Calu3 (cell line): ENCODE measurements at places on chromosomes 5 and 9.

DNA sequence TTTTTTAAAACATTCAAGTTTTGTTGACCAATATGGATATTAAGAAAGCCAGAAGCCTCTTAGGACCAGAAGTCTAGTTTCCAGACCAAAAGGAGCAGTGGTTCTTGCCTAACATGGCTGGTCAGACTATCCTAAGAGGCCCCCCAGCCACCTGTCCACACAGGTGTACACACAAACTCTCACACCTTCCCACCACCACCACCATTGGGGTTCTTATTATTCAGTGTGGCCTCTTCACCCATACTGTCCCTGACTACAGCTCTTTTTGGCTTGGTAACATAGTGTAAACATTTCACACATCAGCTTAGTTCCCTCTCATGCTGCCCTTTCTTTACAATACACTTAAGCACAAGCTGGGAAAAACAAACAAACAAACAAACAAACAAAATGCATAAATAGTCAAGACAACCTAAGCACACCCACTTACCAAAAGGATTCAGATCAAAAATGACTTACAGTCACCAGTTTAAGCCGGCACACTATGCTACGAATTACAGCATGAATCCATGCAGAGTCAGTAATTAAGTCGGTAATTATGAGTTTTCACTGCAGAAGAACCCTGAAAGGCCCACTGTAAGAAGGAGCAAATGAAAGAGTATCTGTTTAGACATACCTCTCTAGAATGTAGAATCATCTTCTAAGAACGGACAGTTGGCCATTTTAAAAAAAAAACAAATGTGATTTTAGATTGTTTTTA is 9.5 kb downstream of the LHFPL2 start:
- no peaks in the 10 kb centered on the region for H3K27me3 ChIP-seq
- no peak for DNase-seq
- H3K4me1 ChIP-seq, result peaks cover 73% of the 10 kb centered on the region
- H3K27ac ChIP-seq, result peak overlapping the region; percentile 57

DNA sequence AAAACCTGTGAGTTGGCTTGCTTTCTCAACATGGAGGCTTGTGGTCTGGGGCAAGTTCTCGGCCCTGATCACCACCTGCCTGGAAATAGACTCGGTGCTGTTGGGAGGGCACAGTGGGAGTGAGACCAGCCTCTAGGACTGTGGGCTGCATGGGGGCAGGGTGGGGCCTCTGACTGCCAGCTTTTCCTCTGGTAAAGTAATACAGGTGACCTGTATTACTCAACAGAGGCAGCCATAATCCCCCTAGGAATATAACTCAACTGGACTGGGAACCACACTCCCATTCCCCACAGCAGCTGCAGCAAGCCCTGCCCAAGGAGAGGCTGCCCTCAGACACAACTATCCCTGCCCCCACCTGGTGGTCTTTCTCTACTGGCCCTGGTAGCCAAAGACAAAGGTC is 72.8 kb downstream of the C9orf153 start:
- no peak overlapping the region for H3K27ac ChIP-seq
- H3K27me3 ChIP-seq, result no peaks in the 10 kb centered on the region
- no peaks in the 10 kb centered on the region for H3K36me3 ChIP-seq

- peaks cover 15% of the 10 kb centered on the region for H3K4me1 ChIP-seq
- no peaks in the 10 kb centered on the region for H3K27me3 ChIP-seq
- no peaks in the 10 kb centered on the region for H3K36me3 ChIP-seq
- no peak overlapping the region for H3K4me3 ChIP-seq
- no peak overlapping the region for H3K27ac ChIP-seq
Observed at GRCh38 chr5:174491265-174491664, 233.1 kb upstream of the MSX2 start.

GRCh38 chr9:129237164-129237611 is 59.1 kb upstream of the IER5L start:
- H3K4me3 ChIP-seq, result no peak overlapping the region
- H3K4me1 ChIP-seq, result peaks cover 3% of the 10 kb centered on the region
- H3K27me3 ChIP-seq, result peaks cover 16% of the 10 kb centered on the region
- DNase-seq, result no peak
- H3K27ac ChIP-seq, result no peak overlapping the region

- no peak for DNase-seq
- no peaks in the 10 kb centered on the region for H3K36me3 ChIP-seq
- peaks cover 78% of the 10 kb centered on the region for H3K27me3 ChIP-seq
- no peaks in the 10 kb centered on the region for H3K4me1 ChIP-seq
- H3K4me3 ChIP-seq, result no peak overlapping the region
- no peak overlapping the region for H3K27ac ChIP-seq
Observed at GRCh38 chr9:131839281-131840084, 99.6 kb upstream of the RAPGEF1 start.

- H3K4me1 ChIP-seq, result peaks cover 28% of the 10 kb centered on the region
- no peak for DNase-seq
- H3K27ac ChIP-seq, result no peak overlapping the region
- H3K4me3 ChIP-seq, result no peak overlapping the region
Observed at GRCh38 chr9:2628919-2629318, 7.3 kb downstream of the VLDLR start.

DNA sequence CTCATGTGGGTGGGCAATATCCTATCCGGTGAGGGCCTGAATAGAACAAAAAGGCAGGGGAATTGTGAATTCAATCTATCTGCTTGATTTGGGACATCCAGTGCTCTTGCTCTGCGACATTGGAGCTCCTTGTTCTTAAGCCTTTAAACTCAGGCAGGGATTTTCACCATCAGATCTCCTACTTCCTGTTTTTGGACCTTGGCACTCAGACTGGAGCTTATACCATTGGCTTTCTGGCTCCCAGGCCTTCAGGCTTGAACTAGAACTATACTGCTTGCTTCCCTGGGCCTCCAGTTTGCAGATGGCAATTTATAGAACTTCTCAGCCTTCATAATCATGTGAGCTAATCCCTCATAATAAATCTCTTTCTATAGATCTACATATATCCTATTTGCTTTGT is 134.3 kb upstream of the CLINT1 start:
- no peaks in the 10 kb centered on the region for H3K27me3 ChIP-seq
- no peak overlapping the region for H3K4me3 ChIP-seq
- H3K27ac ChIP-seq, result no peak overlapping the region
- no peaks in the 10 kb centered on the region for H3K36me3 ChIP-seq
- DNase-seq, result no peak

DNA sequence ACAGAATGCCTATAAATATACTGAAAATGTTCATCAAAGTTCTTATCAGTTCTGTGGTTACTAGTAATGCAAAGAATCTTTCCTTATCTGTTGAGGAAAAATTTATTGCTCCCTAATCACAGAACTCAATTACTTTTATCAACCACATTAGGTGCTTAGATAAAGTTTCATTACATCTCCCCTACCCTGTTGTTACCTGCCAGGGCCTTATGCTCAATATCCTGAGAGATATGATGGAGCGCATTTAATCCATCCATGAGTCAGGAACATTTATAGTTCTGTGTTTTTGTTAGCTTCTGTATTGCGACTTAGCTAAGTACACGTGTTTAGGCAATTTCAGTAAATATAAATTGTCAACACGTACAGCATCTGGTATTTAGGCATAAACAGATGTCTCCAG is 164.3 kb upstream of the ST8SIA4 start:
- no peak overlapping the region for H3K4me3 ChIP-seq
- H3K4me1 ChIP-seq, result no peaks in the 10 kb centered on the region
- H3K27ac ChIP-seq, result no peak overlapping the region
- no peaks in the 10 kb centered on the region for H3K36me3 ChIP-seq

GRCh38 chr9:92496396-92497176 is 14.3 kb upstream of the ASPN start:
- no peak overlapping the region for H3K27ac ChIP-seq
- H3K36me3 ChIP-seq, result no peaks in the 10 kb centered on the region
- no peaks in the 10 kb centered on the region for H3K4me1 ChIP-seq
- DNase-seq, result no peak
- H3K4me3 ChIP-seq, result no peak overlapping the region

DNA sequence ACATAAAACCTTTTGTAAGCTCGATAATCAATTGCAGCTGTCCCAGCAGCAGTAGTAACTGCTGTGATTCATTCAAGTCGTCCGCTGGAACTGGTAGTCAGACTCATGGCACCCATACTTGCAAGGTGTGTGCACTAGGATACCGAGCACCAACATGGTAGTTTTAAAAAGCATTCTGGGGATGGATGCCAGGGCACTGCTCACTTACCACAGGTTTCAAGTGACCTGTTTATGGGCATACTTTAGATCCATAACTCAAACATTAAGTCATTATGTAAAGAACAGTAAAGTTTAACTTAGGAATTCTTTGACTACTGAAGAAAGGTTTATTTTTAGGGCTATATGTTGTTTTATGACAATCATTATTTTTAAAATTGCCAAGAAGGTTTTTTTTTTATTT is 2277.6 kb downstream of the MAT2B start:
- no peaks in the 10 kb centered on the region for H3K4me1 ChIP-seq
- no peak overlapping the region for H3K4me3 ChIP-seq
- no peak overlapping the region for H3K27ac ChIP-seq
- H3K36me3 ChIP-seq, result no peaks in the 10 kb centered on the region
- no peak for DNase-seq
- no peaks in the 10 kb centered on the region for H3K27me3 ChIP-seq

- no peaks in the 10 kb centered on the region for H3K4me1 ChIP-seq
- no peak overlapping the region for H3K27ac ChIP-seq
- no peak overlapping the region for H3K4me3 ChIP-seq
- peaks cover 89% of the 10 kb centered on the region for H3K27me3 ChIP-seq
- H3K36me3 ChIP-seq, result peaks cover 5% of the 10 kb centered on the region
- peak; percentile 77 for DNase-seq
Observed at GRCh38 chr5:172707285-172708182, 63.5 kb downstream of the DUSP1 start.

GRCh38 chr9:92538541-92538940 is 2.8 kb upstream of the ECM2 start:
- H3K27ac ChIP-seq, result no peak overlapping the region
- DNase-seq, result no peak
- H3K27me3 ChIP-seq, result no peaks in the 10 kb centered on the region
- H3K36me3 ChIP-seq, result no peaks in the 10 kb centered on the region

DNA sequence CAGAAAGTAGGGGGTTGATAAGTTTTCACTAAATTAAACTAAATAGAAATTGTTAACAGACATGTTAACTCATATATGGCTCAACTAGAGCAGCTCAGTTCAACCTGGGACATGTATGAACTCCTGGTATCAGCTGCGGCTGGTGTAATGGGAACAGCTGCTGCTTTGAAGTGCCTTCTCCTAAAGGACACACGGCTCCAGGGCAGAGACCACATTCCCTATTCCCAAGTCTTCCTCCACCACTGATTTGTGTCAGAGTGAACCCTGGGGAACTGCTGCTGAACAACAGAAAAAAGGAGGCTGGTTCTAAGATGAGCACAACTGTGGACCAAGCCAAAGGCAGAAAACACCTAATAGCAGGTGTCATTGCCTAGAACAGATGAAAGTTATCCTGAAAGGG is 71.1 kb downstream of the MAPKAP1 start:
- H3K27ac ChIP-seq, result no peak overlapping the region
- H3K27me3 ChIP-seq, result no peaks in the 10 kb centered on the region
- peaks cover 58% of the 10 kb centered on the region for H3K4me1 ChIP-seq
- no peak overlapping the region for H3K4me3 ChIP-seq
- DNase-seq, result no peak
- peaks cover 4% of the 10 kb centered on the region for H3K36me3 ChIP-seq

DNA sequence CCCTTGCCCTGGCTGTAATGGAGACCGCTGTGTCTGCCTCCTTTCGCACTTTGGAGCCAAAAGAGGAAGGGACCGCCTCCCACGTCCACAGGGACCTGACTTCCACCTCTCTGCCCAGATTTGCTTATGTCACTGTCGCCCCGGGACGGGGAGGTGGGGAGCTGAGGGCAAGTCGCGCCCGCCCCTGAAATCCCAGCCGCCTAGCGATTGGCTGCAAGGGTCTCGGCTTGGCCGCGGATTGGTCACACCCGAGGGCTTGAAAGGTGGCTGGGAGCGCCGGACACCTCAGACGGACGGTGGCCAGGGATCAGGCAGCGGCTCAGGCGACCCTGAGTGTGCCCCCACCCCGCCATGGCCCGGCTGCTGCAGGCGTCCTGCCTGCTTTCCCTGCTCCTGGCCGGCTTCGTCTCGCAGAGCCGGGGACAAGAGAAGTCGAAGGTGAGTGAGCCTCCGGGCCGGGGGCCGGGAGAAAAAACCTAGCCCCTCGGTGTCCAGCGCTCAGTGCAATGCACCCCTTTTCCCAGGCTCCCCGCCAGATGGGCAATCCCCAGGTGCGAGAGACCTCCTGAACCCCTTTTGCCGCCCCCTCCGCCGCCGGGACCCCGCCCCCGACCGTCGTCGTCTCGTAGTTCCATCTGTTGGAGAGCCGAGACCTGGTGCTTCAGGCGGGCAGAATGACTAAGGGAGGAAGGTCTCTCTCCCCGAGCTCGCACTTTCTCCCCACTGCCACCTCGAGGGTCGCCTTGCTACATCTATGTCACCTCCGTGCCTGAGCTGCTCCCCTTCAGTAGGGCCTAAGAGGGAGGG is at the start of gene GPX3:
GPX3 (plus strand) TSS at position 288 of the 807 bp plus-strand sequence; CDS start at position 352, 64 bp downstream.
- no peak for DNase-seq
- no peak within 1 kb of the TSS for H3K4me3 ChIP-seq
- H3K27me3 ChIP-seq, result no peaks in the 10 kb centered on the region
- peaks cover 57% of the 10 kb centered on the region for H3K36me3 ChIP-seq

GRCh38 chr9:114900942-114901802 is 29.2 kb downstream of the TNFSF8 start:
- no peaks in the 10 kb centered on the region for H3K27me3 ChIP-seq
- DNase-seq, result no peak
- no peaks in the 10 kb centered on the region for H3K36me3 ChIP-seq
- H3K4me3 ChIP-seq, result no peak overlapping the region
- no peak overlapping the region for H3K27ac ChIP-seq
- H3K4me1 ChIP-seq, result peaks cover 20% of the 10 kb centered on the region

- no peak overlapping the region for H3K4me3 ChIP-seq
- H3K27me3 ChIP-seq, result peaks cover 37% of the 10 kb centered on the region
- no peak for DNase-seq
- no peak overlapping the region for H3K27ac ChIP-seq
- H3K4me1 ChIP-seq, result no peaks in the 10 kb centered on the region
Observed at GRCh38 chr9:86669422-86669821, 277.9 kb downstream of the GAS1 start.

- no peaks in the 10 kb centered on the region for H3K27me3 ChIP-seq
- H3K36me3 ChIP-seq, result peaks cover 40% of the 10 kb centered on the region
- H3K4me1 ChIP-seq, result peaks cover 6% of the 10 kb centered on the region
- no peak overlapping the region for H3K4me3 ChIP-seq
Observed at GRCh38 chr9:137083394-137084004, 3.3 kb upstream of the MAN1B1 start.

- no peak for DNase-seq
- H3K36me3 ChIP-seq, result no peaks in the 10 kb centered on the region
- H3K4me1 ChIP-seq, result peaks cover 6% of the 10 kb centered on the region
- no peak overlapping the region for H3K4me3 ChIP-seq
Observed at GRCh38 chr5:111942201-111942600, 185.2 kb upstream of the NREP start.
